Pancreas (tissue), 10 donors: ENCODE measurements at places on chromosomes 11 and 22.

DNA sequence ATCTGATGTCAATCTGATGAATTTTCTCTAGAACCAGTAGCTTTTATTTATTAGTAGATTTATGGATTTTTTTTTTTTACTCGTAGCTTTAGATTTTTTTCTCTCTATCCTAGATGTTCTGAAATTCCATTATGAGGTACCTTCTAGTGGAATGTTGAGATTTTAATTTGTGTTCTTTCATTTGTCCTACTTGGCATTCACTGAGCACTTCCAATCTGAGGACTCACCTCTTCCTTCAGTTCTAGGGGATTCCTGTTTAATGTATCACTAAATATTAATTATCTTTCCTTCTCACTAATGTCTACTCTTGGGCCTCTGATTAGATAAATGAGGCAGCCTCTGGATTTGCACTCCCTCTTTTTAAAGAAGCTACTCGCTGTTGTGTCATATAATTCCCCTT is 40.2 kb upstream of the WNT7B start:
- DNase-seq: no peak

GRCh38 chr11:130407978-130408377 is 20.4 kb downstream of the ADAMTS8 start:
- no peak for DNase-seq

DNA sequence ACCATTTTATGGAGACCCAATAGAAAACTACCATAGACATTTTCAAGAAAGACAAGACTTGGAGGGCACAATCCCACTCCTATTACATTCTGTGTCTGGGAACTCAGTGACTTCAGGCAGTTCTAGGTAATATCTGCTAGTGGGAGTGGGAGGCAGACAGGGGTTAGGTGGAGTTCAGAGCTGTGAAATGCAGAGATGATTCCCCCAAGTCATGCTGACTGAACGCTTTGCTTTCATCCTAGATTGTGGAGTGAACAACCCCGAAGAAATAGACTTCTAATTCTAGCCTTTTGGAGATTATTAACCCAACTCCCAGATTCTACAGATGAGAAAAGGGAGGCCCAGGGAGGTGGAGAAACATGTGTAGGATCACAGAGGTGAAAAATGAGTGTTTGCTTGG is 437.8 kb upstream of the CADM1 start:
- DNase-seq: no peak

DNA sequence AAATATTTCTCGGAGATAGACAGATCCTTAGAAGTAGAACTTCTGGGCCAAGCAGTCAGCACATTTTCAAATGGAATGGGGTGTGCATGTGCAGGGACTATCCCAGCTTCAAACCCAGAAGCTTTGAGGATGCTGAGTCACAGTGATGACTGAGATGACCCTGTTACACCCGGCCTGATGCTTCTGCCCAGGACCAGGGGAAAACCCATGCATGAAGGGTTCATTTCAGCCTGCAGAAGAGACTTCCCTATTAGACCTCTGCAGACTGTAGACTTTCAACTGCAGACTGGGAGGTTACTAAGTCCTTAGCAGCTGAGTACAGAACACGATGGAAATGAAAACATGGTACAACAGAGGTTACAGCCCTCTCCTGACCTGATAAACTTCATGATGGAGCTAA is 3.6 kb upstream of the OR2AT4 start:
- no peak for DNase-seq

- no peak for DNase-seq
Measured at GRCh38 chr11:132094598-132094997, 724.2 kb downstream of the NTM start.

GRCh38 chr11:112355726-112356125 is 95.1 kb upstream of the PLET1 start:
- no peak for DNase-seq

GRCh38 chr22:28346308-28346707 is 333.3 kb downstream of the TTC28 start:
- no peak for DNase-seq
